ENCODE measurements at places on chromosomes 1 and 21.

- DNase-seq: no peak
Measured at GRCh38 chr1:236201786-236202185, 59.4 kb downstream of the GPR137B start.

- DNase-seq: no peak
Measured at GRCh38 chr1:10502206-10502605, 27.5 kb downstream of the PEX14 start.

GRCh38 chr1:116415699-116416533, 42.9 kb downstream of the ATP1A1 start:
- DNase-seq: no peak

- DNase-seq: no peak
Measured at GRCh38 chr1:181324797-181325616, 158.3 kb upstream of the CACNA1E start.

DNA sequence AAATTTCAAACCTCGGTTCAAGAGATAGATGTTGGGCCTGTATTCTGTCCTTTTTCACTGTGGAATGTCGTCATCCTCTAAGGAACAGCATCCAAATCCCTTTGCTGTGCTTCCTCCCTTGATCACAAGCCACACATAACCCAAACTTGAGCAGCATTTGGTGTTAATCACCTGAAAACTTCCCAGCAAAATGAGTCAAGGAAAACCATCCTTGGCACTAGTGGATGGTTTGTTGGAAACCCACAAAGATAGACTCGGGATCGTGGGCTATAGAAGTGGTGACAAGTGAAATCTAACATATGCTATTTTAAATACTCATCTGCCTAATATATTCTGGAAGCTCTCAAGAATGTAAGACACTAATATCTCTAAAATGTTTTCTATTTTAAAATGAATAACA, 459.1 kb downstream of the SETD4 start:
- no peak for DNase-seq

GRCh38 chr1:26237230-26237966, 3.4 kb downstream of the CEP85 start:
- no peak for DNase-seq

Measured in omental fat pad (tissue), 4 donors.